ENCODE measurements at places on chromosomes 4 and X.

DNA sequence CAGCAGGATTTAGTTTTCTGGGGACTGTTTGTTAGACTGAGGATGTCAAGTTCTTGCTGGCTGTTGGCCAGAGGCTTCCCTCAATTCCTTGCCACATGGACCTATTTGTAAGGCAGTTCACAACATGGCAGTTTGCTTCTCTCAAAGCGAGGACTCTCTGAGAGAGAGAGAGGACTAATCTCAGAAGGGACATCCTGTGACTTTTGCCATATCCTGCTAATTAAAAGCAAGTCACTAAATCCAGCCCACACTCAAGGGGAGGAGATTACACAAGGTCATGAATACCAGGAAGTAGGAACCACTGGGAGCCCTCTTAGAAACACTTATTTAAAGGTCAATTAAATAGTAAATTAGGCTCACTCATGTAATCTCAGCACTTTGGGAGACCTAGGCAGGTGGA is 38.2 kb downstream of the PPP1R2C start:
- no peak for DNase-seq

DNA sequence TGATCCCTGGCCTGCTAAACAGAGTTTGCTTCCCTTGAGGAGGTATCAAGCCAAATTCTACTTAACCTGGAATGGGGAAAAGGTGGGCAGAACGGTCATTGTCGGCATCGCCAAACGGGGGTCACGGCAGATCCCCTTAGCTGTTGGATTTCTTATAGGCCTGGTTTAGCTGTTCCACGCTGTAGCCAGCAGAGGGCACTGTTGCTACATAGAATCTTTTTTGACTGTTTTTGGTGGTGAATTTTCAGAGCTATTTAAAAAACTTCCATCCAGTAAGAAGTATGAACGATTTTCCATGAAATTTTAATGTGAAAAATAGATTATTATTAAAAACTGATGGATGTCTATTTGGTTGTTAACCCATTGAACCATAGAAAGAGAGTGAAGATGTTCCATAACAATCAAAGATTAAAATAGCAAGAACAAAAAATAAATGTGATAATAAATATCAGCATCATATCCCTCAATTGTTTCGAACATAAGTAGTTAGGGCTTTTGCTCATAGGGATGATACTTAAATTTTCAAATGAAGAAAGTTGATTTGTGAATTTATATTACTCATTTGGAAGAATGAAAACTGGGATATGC is 56.6 kb downstream of the LINC00632 start:
- no peak for DNase-seq

DNA sequence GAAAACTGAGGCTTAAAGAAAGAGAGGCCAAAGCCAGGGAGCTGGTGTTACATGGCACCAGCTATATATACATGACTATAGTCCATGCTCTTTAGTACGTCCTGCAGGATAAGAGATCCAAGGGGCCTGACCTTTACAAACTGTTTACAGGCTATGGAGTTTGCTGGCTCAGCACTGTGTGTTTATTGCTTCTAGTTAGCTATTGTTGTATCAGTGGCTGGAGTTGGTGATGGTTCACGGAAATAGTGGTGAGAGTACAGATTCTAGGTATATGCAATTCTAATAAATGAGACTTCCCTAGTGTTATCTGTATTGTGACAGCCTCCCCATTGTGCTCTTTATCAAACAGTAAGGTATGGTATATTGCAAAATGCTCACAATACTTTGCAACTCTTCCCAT is 46.5 kb downstream of the REPS2 start:
- DNase-seq: no peak

GRCh38 chr4:15297344-15297743 is 130.5 kb upstream of the C1QTNF7 start:
- DNase-seq: no peak

GRCh38 chrX:45668686-45669443 is 468.2 kb upstream of the DIPK2B start:
- no peak for DNase-seq

DNA sequence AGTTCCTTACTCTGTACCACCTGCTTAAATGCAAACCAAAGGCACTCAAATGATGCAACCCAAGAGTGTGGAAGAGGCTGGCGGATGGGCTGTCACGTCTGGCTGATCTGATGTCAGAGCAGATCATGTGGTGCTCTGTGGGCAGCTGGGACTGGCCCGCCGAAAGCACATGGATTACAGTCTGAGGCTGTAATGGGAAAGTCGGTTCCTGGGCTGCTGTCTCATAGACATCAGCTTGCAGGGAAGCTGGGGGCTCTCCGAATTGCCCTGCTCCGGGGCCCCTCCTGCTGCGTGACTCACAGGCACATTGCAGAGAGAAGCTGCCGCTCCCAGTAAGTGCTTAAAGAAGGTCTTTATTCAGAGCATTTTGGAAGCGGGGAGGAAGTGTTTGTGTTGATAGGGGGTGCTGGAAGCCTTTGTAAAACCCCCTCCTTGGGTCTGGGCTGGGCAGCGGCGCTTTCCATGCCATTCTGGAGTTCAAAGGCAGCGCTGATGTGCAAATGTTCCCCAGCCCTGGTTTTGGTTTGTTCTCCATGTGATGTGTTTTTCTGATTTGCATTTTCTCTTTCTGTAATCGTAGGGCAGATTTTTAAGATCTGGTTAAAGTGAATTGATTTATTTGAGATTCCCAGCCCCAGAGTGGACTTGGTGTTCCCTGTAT is 181.1 kb downstream of the LARP7 start:
- no peak for DNase-seq

- DNase-seq: peak; percentile 26
These were observed 72.4 kb upstream of the MSANTD1 start for GRCh38 chr4:3176367-3177229.

- no peak for DNase-seq
These were observed 20.3 kb downstream of the RUFY3 start for GRCh38 chr4:70741867-70742658.

DNA sequence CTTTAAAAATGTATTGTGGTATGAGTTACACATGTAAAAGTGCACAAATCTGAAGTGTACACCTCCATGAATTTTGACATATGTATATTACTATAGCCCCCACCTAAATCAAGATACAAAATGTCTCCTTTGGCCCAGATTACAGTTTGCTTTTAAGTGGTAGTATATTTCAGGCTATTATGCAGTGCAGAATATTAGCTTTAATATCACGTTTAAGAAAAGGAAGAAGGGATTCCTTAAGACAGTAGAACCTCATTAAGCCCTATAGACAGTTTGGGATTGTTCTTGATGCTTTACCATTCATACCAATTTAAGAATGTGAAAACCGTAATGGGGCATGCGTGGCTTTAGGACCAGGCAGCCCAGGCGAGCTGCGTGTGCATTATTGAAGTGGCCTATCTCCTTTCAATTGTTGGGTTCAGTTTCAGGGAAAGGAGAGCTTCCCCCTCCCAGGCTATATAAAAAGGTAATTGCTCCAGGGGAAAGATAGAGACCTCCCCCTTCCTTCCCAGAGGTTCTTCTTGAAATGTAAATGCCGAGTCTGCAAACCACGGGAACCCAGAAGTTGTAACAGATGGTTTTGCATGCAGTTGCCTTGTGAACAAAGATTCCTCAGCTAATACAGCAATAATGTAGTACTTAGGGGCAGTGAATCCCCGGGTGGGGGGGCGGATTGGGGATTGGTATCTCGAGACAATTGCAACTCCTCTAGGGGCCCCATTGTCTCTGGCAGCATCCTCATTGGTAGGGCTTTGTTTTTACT is 106.1 kb downstream of the UCHL1 start:
- peak; percentile 26 for DNase-seq

DNA sequence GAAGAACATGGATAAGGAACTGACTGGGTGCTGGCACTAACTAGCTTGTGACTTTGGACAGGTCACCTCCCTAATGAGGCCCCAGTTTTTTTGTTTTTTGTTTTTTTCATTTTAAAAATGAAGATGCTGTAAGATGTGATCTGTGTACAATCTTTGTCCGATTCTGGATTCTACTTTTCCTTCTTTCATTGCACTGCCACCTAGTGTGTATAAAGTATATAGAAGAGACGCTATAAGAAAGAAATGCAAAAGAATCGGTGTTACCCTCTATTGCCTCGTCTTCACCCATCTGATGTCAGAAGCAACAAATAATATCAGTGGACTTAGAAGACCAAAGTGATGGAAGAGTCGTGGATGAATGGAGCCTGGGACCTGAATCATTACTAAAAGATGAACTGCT is 58.6 kb upstream of the P2RY10 start:
- DNase-seq: no peak

- no peak for DNase-seq
These were observed 29.2 kb downstream of the SMIM14 start for GRCh38 chr4:39609454-39609931.

DNA sequence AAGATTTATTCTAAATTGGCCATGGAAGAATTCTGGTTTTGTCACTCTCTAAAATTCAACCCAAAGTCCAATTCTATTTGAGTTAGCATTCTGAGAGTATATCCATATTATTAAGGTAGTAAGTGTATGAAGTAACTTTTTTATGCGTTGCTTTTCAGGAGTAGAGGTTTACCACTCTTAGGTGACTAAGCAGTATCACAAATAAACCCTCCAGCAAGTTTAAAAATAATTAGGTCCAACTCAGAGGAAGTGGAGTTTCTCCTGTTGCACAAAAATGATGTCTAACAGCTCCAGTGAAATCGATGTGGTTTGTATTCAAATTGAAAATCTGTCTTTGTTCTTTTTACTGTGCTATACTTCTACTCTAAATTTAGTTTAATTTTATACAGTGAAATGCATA is 6.6 kb downstream of the SCML1 start:
- no peak for DNase-seq

GRCh38 chr4:75058486-75058885 is 125.6 kb downstream of the PARM1 start:
- no peak for DNase-seq

DNA sequence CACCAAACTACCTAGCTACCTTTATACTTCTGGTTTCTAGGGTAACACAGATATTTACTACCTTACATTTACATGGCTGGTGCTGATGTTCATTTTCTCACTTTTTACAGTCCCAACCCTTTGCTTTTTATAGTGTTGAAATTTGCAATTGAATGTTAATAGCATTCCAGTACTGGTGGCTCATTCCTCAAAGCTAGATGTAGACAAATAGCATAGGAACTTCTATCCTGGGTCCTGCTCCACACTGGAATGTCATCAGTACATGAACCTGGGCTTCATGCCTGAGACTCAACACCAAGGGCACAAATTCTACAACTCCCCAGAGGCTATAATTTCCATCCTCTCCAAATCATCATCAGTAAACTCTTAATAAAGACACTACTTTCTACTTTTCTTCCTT is 10.3 kb upstream of the TRMT2B start:
- DNase-seq: no peak

GRCh38 chrX:17456526-17456925 is 81.5 kb downstream of the NHS start:
- no peak for DNase-seq

DNA sequence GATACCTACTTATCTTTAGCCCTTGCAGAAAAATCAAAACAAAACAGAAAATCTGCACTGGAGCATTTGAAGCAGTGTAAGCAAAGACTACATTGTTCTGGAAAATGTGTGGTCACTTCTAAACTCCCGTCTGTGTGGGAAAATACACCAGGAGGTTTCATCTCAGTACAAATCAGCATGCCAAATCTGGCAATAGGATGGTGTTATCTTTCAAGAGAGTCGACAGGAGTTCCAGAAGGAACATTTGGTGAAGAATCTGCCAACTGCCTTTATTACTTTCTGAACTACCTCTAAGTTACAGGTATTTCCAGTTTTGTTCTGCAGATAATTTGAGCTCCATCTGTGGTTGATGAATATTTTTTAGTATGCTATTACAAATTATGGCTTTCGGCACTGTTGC is 1348.0 kb downstream of the RAPGEF2 start:
- DNase-seq: no peak

DNA sequence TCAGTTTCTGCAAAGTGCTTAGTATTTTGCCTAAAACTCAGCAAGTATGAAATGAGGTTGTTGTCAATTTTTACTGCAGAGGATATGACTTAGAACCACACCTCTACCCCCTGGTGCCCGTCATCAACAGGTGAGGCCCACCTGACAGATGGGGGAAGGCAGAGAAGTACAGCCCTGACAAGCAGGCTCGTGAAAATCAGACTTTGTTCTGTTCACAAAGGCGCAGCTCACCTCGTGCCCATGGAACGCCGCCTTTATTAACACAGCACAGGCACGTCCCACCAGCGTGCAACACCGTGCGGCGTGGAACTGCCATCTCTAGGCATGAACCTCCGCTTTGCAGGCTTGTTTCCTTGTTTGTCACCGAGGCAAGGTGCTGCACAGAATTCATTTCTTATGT is 13.3 kb downstream of the CYP4V2 start:
- no peak for DNase-seq

GRCh38 chr4:116070283-116070682 is 956.9 kb upstream of the NDST4 start:
- no peak for DNase-seq

GRCh38 chr4:20203508-20203907 is 48.2 kb upstream of the SLIT2 start:
- no peak for DNase-seq

- DNase-seq: no peak
These were observed 51.8 kb downstream of the GBA3 start for GRCh38 chr4:22744478-22745062.

GRCh38 chr4:54165011-54165410 is 64.1 kb upstream of the PDGFRA start:
- DNase-seq: no peak

- DNase-seq: no peak
These were observed 294.3 kb upstream of the IGFBP7 start for GRCh38 chr4:57404483-57404882.

- no peak for DNase-seq
These were observed 877 bp downstream of the JAKMIP1 start for GRCh38 chr4:6199422-6199921.

DNA sequence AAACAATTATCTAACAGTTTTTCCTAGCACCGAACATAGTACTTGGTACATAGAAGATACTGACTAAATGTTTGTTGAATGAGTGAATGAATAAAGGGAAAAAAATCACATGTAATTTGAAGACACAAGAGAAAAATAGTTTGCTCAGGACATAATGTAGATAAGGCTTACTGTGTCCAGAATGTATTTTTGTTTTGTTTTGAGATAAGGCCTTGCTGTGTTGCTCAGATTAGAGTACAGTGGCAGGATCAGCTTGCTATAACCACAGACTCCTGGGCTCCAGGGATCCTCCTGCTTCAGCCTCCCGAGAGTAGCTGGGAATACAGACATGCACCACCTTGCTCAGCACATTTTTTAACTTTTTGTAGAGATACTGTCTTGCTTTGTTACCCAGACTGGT is 6.5 kb downstream of the FAM199X start:
- DNase-seq: no peak

DNA sequence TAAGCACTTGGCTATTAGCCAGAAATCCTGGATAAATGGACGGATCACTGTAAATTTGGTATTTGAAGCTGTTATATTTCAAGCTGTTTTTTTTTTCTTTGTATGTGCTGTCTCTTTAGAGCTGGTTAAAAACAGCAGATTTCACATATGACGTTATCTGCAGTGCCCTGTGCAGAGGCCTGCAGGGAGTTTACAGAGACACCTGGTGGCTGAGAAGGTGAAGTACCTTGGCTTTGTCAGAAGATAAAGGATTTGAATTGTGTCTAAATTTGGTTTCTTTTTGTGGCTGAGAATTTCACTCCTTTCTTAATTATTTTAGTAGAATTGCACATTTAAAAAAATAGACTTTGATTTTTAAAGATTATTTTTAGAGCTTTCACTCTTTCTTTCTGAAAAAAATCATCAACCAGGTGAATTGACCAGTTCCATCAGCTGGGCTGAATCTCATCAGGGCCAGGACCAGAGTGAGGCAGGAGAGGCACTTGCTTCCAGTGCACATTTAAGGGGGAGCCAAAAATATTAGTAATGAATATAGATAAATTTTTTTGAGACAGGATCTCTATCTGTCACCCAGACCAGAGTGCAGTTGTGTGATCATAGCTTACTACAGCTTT is 9.6 kb upstream of the CHRNA9 start:
- peak; percentile 32 for DNase-seq

GRCh38 chr4:69823481-69824186 is 36.3 kb downstream of the SULT1E1 start:
- DNase-seq: peak; percentile 56
